ENCODE measurements at places on chromosomes 13 and 19. TPM values are rescaled to one million over a fixed set of nuclear protein-coding genes. Genes with fewer than 3 reads are reported as not detected.
A peak's percentile ranks its signal among the peaks of the same experiment; 100 is the strongest.

Gene PCDH20
- total RNA-seq: 0.29 TPM

GRCh38 chr13:51828730-51829567, 16.0 kb downstream of the TMEM272 start:
- no peak for DNase-seq

DNA sequence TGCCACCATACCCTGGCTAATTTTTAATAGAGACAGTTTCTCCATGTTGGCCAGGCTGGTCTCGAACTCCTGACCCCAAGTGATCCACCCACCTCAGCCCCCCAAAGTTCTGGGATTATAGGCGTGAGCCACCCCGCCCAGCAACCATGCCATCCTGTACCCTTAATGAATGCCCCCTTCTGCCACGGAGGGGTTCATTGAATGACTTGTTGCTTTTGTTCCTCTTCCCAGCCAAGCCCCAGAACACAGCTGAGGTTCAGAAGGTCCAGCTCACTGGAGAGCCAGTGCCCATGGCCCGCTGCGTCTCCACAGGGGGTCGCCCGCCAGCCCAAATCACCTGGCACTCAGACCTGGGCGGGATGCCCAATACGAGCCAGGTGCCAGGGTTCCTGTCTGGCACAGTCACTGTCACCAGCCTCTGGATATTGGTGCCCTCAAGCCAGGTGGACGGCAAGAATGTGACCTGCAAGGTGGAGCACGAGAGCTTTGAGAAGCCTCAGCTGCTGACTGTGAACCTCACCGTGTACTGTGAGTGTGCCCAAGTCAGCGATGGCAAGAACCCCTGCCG, 6.0 kb downstream of the PVR start:
- DNase-seq: no peak

DNA sequence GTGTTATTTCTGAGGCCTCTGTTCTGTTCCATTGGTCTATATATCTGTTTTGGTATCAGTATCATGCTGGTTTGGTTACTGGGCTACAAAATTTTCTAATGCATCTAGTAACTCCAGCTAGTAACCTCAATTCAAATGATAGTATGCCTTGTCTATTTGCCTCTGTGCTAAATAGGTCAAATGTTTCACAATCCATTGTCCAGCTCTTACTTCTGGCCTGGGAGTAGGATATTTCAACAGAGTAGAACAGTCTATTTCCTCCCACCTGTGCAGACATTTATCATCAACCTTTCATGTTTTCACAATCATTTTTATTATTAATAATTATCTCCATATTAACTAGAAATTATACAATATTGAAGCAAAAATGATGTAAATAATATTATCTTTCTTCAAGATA, 18.1 kb upstream of the NDFIP2 start:
- DNase-seq: no peak

DNA sequence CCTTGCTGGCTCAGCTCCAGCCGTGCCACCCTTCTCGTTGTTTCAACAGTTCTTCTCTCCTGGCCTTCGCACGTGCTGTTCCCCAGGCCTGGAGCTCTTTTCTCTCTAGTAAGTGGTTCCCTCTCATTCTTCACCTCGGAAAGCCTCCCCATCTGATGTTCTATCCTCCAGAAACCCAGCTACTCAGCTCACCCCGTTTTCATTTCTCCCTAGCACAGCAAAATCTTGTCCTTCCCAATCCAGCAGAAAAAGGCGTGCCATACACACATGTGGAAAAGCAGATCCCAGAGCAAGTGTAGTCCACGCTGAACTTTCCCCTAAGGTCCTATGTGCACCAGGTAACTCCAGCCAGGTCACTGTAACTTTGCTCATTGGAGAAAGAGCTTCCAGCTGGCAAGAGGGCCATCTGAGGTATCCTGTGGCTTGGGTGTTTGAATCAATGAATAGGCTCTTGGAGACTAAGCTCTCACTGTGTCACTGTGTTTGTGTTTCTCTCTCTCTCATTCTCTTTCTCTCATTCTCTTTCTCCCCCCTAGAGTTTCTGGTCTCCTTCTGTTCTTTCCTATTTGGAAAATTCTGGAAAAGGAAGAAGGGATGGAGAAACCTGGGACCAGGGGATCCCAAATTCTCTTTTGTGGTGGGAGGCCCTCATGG, 49.0 kb downstream of the COLGALT1 start:
- DNase-seq: no peak

Gene ZNF846
- total RNA-seq: 9.2 TPM

Gene ZNF844
- 8.7 TPM for total RNA-seq

Gene FFAR2
- not detected for total RNA-seq

DNA sequence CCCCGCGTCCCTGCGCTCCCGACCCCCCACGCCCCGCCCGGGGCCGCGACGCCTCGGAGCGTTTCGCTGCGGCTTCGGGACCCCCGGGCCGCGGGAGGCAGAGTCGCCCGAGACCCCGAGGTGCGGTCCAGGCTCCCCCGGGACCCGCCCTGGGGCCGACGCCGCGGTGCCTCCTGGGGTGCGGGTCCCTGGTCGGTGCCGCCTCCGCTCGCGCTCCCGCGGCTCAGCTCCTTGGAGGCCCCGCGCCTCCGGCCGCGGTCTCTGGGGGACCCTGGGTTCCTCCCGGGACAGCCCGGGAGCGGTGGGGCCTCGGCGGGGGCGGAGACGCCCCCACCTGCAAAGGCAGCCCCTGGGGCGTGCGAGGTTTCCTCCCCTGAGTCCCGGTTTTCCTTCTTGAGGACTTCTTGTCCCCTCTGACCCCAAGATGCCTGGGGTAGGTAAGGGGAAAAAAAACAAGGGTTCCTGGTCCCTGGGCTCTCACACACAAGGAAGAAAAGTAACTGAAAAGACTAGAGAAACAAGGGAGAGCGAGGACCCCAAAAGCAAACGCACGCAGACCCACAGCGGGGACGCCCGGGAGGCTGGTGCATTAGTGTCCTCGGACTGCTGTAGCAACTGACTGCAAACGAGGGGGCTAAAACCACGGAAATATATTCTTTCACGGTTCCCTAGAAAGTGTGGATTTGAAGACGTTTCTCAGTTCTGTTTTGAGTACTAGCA, 740 bp downstream of the ZNF555 start:
- no peak for DNase-seq

DNA sequence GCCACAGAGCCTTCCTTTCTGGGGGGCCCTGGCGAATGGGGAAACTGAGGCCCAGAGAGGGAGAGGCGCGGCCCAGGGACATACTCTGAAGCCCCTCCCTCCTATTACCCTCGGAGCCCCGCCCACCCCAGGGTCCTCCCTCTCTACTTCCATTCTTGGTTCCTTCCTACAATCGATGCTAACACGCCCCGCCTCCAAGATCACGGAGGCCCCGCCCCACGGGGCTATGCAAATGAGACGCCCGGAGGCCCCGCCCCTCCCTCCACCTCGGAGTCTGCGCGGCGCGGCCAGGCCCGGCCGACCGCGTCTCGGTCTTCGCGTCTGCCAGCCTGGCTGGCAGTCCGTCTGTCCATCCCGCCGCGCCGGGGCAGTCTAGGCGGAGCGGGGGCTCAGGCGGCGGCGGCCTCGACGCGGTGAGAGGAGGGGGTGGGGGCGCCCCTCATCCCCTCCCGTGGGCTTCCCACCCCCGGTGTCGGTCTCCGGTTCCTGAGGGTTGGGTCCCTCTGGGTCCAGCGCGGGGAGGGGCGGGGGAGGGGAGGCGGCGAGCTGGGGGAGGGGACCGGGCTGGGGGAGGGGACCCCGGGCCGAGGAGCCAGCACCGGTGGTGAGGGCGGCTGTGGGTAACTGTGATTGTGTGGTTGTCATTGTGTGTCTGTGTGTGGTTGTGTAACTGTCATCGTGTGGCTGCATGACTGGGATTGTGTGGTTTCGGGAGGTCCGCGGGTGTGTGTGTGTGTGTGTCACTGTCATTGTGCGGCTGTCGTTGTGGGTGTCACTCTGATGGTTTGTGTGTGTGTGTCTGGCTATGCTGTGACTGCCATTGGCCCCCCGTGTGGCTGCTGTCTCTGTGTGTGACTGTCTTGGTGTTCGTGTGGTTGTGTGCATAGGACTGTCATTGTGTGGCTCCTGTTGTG, at the start of gene PLPPR2:
TSS of gene PLPPR2 (plus strand) at position 273 of the 914 bp plus-strand sequence. CDS start 2,242 bp downstream, outside the sequence.
- DNase-seq: peak; percentile 92

- DNase-seq: no peak
Observed at GRCh38 chr13:35765941-35766340, 289.5 kb upstream of the MAB21L1 start.

- DNase-seq: no peak
Observed at GRCh38 chr13:83508771-83509301, 373.4 kb downstream of the SLITRK1 start.

Gene C19orf47
- 19.4 TPM for total RNA-seq

Gene UBXN6
- 39.0 TPM for total RNA-seq

DNA sequence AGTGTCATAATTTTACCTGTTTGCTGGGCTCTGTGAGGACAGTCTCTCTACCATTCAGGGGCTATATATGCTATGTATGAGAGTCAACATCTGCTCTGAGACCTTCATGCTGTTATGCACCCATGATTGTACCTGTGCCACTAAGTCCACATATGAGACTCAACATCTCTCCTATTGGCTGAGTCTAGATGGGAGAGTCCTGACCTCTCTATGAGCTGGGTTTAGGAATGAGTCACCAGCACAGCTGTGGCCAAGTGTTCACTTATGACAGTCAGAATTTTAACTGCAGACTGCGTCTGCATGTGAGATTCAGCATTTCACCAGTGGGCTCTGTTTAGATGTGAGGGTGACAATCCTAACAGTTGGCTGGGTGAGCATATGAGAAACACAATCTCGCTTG, 49.5 kb downstream of the ZNF729 start:
- DNase-seq: no peak

Gene MTRF1
- total RNA-seq: 16.2 TPM

Gene CYP4F2
- not detected for total RNA-seq

GRCh38 chr13:107838588-107839161, 376.7 kb downstream of the LIG4 start:
- no peak for DNase-seq

Gene ARGLU1
- total RNA-seq: 100 TPM

- no peak for DNase-seq
Observed at GRCh38 chr19:41405776-41406175, 8.2 kb downstream of the BCKDHA start.

- no peak for DNase-seq
Observed at GRCh38 chr13:35957241-35957731, 173.9 kb downstream of the DCLK1 start.

- DNase-seq: no peak
Observed at GRCh38 chr13:91904005-91904404, 505.6 kb downstream of the GPC5 start.

Gene LRRC63
- total RNA-seq: not detected

DNA sequence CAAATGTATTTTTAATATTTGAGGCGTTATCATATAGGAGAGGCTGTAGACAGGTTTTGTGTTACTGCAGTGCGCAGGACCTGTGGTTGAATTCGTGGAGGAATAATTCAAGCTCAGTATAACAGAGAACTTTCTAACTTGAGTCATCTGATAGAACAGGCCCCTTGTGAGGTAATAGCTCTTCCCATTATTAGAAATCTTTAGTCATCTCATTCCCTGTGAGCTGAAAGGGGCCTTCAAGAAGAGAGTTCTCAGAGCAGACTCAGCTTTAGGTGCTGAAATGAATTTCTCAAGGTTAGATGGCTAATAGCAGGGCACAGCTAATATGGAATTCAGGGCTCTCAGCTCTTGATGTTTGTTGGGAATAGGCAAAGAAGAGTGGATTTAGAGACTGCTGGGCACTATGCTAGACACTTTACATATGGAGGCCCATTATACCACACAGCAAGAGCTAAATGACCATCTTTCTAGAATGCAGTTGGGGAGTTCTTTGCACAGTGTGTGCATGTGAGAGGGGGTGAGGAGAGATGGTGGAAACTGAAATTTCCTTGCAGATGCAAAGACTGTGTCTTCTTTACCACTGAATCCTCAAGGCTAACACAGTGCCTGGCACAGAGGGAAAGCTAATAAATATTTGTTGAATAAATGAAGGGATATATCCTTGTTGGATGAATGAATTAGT, 89.5 kb downstream of the DGKH start:
- no peak for DNase-seq

GRCh38 chr13:32153056-32153455, 121.5 kb downstream of the FRY start:
- DNase-seq: no peak

Gene FAAP24
- total RNA-seq: 6.0 TPM

- DNase-seq: no peak
Observed at GRCh38 chr13:102293723-102294122, 108.1 kb downstream of the FGF14 start.

- DNase-seq: no peak
Observed at GRCh38 chr13:36124236-36124822, 6.9 kb downstream of the DCLK1 start.

- no peak for DNase-seq
Observed at GRCh38 chr19:28914173-28914572, 298.8 kb downstream of the UQCRFS1 start.
